ENCODE measurements at places on chromosomes 6 and 20.

DNA sequence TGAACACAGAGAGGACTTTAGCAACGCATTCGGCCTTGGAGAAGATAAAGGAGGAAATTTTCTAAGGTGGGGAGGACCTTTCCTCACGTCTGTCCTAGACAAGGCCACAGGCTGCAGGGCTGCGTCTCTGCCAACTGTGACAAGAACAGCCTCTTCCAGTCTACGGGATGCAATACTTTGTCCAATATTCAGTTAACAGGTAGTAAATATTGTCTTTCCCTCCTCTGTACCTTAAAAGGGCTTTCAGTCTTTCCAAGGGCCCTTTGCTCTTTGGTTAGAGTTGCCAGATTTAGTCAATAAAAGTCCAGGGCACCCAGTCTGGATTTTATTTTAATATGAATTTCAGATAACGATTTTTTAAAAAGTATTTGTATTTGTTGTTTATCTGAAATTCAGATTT lies 78.2 kb downstream of the ELOVL4 start:
- ATAC-seq, result no peak

DNA sequence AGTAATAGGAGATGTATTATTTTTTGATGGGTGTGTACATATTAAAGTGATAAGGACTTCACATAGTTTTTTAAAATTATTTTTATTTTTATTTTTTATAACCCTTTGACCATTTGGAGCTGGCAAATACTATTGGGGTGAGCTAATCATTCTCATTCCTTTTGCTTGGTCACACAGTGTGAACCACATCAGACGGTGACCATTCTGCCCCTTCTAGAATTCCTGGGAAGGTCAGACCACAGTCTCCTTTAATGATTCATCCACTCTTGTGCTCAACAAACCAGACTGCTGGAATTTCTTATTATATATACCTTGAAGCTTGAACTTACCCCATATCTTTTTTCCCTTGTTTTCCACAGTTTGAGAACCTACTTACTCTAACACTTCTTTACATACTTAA lies 23.9 kb upstream of the PRL start:
- ATAC-seq, result no peak

DNA sequence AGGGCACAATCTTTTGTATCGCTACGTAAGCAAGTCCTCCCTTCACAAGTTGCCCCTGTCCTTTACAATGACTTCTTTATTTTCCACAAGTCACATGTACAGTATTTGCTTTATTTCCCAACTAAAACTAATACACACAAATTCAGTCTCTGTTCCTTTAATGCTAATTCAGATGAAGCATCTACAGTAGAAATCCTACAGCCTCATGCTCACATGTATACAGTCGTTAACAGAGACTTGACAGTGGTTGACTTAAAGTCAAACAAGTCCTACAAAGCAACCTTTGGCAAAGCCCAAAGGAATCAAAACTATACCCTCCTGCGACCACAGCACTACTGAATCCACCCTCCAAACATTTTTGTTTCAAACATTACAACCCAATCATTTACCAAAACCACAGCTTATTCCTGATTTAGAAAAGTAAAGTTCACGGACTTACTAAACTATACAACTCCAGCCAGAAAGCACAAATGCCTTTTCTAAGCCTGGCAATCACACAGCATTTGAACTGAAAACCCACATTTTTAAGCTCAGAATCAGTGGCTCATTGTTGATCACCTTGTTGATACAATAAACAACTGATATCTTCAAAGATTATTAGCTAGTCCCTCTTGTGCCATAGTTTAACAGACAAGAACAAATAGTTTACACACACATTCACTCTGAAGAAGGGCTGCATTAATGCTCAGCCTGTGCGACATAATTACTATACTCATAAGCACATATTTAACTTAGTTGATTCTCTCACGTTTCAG lies 70.9 kb upstream of the NHSL1 start:
- no peak for ATAC-seq

DNA sequence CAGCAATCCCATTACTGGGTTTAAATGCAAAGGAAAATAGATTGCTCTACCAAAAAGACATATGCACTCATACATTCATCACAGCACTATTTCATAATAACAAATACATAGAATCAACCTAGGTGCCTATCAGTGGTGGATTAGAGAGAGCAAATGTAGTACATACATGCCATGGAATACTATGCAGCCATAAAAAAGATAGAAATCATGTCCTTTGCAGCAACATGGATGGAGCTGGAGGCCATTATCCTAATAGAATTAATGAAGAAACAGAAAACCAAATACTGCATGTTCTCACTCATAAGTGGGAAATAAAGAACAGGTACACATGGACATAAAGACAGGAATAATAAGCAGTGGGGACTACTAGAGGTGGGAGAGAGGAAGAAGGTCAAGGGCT lies 70.7 kb upstream of the MLIP start:
- ATAC-seq, result no peak

GRCh38 chr6:15989397-15989796 lies 139.5 kb upstream of the MYLIP start:
- no peak for ATAC-seq

DNA sequence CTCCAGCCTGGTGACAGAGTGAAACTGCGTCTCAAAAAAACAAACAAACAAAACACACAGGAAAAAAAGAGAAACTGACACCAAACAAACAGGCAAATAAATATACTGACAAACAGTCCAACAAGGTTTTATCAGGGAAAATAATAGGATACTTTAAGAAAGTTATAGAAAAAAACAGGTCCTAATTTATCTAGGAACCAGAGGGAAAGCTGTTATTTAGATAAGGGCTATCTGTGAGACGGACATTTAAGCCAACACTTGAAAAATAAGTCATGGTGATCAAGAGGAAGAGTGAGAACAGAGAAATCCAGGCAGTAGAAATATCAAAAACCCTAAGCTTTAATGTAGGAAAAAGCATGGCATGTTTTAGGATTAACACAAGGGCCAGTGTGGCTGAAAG lies 68.9 kb downstream of the FAM217A start:
- no peak for ATAC-seq

DNA sequence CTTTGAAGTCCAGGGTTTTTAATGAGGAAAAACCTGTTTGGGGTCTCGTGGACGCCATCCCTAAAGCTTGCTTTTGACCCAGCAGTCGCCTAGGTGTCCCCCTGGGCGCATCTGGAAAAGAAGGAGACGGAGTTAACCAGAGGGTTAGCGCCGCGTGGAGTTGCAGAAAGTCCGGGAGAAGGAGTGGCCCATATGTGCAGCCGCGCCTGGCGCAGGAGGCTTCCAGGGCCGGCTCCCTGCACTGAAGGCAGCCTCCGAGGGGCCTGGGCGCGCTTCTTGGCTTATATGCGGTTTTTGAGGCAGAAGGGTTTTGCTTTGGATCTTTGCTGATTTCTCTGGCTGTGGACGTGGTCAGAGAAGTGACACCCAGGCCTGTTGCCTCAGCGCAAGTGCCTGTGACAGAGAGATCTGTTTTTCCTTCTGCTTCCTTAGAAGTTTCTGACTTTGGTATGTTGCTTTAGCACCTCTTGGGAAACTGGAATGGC lies 987 bp downstream of the TMEM181 start:
- peak; percentile 26 for ATAC-seq

- ATAC-seq, result no peak
These were observed 482.9 kb downstream of the PTPRT start for GRCh38 chr20:42706759-42707158.

DNA sequence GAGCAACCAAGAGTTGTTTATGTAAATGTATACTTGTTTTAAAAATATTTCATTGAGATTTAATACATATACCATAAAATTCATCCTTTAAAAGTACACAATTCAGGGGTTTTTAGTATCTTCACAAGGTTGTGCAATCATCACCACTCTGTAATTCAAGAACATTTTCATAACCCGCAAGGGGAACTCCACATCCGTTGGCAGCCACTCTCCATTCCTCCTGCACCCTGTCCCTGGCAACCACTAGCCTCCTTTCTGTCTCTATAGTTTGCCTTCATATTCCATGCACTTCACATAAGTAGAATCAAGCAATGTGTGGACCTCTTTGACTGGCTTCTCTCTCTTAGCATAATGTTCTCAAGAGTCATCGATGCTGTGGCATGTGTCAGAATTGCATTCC lies 104.2 kb upstream of the PDE10A start:
- no peak for ATAC-seq

GRCh38 chr20:59835448-59836395 lies 97.7 kb downstream of the SYCP2 start:
- ATAC-seq, result peak; percentile 98

- ATAC-seq, result peak; percentile 49
These were observed 22.9 kb upstream of the NOL4L start for GRCh38 chr20:32607727-32608663.

DNA sequence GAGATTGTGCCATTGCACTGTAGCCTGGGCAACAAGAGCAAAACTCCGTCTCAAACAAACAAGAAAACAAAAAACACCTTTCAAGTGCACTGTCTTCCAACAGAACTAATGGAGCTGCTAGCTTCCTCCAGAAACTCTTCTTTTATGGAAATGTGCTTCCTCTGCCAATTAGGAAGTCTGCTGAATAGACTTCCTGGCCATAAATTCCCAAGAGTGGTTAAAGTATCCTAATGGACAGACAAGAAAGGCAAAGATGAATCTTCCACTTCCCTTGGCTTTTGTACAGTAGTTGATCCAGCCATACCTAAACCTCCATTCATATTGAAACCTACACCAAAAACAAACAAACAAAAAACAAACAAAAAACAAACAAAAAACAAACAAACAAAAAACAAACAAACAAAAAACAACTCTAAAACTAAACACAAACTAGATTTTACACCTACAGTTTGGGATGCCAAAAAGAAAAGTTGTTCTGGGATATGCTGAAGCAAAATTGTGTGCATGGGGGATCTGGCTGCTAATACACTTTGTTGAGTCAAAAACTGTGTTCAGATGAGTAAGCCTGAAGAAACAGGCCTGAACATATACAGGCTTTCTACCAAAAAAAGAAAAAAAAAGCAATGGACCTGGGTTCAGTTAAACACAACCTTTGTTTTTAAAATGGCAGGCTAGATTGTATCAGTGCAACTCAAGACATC lies 59.8 kb upstream of the CARMIL1 start:
- ATAC-seq, result no peak
